ENCODE measurements at places on chromosomes 3 and 15.

DNA sequence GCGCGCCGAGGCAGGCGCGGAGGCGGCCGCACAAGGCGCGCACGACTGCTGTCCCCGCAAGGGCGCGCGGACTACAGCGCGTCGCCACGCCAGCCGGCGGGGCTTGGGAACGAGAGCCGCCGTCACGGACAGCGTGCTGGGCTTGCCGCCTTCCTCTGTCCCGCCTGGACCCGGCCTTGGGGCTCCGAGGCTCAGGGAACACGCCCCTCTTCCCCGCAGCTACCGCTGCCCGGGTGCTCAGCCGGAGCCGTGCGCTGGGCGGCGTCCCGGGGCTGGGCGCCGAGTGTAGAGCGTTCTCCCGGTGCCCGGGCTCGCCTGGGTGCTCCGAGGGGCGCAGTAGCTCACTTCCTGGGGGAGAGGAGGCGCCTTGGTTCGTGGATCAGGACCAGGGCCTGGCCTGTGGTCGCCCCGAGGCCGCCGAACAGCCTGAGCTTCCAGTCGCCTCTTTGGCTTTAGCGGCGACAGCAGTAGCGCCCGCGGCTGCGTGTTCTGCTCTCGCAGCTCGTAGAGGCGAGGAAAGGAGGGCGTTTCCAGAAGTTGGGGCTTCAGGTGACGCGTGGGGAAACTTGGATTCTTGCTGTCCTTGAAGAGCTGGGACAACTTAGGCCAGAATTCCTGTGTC, 226.7 kb upstream of the C2CD4B start:
- peak; percentile 40 for DNase-seq

DNA sequence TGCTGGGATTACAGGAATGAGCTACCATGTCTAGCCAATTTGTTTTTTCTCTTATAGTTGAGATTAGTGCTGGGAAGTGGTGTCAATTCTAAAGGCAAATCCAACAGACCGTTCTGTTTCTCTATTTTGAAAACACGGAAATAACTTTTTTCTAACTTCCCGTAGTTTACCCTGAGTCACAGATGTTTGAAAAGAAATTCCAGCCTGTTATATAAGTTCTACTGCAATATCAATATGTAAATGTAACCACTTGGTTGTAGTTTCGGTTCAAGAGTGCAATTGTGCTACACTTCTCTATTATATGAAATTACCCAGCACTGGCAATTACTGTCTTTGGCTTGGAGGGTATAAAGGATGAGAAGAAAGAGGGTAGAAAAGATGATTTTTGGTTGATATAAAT, 22.3 kb upstream of the GNB4 start:
- DNase-seq, result no peak

DNA sequence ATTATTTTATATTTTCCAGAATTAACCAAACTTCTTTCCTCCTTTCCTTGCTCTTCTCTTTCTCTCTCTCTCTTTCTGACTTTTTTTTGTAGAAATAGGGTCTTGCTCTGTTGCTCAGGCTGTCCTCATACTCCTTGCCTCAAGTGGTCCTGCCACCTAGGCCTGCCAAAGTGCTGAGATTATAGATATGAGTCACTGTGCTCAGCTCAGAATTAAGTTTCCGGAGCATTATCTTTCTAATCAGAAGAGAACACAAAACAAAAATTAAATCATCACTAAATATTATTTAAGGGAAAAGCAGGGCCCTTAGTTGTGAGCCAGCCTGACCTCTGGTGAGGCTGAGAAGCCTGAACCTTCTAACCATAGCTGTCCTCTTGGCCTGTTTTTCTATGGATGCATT, 168.2 kb downstream of the SOX2 start:
- DNase-seq, result no peak

- no peak for DNase-seq
Observed at GRCh38 chr3:114566162-114566755, 272.4 kb downstream of the TIGIT start.

DNA sequence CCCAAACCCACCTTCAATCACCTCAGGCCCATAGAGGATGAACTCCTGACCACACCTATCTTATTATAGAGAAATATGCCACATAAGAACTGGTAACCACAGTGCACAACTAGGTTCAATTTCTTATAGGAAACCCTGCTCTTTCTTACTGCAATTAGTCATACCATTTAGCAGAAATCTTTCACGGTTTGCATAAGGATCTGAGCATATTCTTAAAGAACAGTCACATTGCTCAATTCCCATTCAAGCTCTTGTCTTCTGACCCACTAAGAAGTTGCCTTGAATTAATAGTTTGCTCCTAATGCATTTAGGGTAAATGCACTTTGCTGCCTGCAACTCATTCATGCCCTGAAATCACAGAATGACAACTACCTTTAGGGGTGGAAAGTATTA, 9.2 kb downstream of the ERC2 start:
- DNase-seq, result no peak

GRCh38 chr3:100635273-100635701, 25.9 kb downstream of the ADGRG7 start:
- no peak for DNase-seq

DNA sequence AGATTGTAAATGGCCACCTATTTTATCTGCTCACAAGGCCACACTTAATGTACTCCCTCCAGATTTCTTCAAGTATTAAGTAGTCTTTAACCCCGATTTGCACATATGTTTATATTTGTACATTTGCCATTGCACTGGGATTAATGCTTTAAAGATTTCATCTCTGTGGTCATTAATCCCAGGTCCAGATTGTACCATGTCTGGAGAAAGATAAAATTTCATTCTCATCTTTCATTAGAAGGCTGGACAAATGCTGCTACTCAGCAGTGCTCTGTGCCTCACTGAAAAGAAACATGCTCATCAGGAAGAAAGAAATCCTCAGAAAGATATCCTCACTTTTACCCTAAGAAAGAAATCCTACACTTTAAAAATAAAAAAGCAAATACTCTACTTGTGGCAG, 62.5 kb upstream of the LRRC3B start:
- DNase-seq, result no peak

DNA sequence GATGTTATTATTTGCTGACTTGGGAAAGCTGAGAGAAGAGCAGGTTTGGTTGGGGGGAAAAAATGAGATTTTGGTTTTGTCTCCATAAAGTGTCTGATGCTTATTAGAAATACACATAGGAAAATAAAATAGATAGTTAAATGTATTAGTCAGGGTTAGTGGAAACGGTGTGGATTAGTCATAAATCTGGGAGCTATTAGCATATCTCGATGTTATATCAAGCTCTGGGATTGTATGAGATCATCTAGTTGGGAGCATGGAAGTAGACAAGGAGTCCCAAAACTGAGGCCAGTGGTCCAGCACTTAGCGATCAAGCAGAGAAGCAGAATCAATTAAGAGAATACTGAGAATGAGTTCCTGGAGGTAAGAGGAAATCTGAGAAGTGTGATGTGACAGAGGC, 845.5 kb downstream of the ROBO2 start:
- no peak for DNase-seq

DNA sequence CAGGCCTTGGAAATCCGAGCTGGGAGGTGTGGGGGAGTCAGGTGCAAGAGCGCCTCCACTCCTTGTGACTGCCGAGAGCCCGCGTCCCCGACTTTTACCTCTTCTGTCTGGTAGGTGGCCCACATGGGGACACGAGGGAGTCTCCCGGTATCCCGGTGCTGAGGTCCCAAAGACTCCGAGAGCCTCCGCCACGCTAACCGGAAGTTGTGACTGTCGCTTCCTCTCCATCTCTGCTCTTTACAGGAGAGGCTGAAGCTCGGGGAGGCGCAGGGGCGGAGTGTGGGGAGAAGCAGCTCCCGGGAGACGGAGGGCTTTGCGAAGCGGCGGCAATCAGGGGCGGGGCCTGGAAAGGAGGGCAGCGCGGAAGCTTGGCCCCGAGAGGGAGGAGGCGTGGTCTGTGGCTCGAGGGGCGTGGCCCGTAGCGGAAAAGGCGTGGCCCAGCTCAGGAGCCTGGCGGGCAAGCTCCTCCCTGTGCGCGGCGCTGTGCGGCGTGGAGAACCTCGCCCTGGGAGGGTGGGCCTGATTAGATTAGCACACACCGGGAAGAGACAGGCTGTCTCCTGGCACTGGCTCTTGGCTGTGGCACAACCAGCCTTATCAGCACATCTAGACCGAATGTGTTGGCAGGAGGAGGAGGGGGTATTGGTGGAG, 143.9 kb downstream of the GABRB3 start:
- DNase-seq, result no peak

DNA sequence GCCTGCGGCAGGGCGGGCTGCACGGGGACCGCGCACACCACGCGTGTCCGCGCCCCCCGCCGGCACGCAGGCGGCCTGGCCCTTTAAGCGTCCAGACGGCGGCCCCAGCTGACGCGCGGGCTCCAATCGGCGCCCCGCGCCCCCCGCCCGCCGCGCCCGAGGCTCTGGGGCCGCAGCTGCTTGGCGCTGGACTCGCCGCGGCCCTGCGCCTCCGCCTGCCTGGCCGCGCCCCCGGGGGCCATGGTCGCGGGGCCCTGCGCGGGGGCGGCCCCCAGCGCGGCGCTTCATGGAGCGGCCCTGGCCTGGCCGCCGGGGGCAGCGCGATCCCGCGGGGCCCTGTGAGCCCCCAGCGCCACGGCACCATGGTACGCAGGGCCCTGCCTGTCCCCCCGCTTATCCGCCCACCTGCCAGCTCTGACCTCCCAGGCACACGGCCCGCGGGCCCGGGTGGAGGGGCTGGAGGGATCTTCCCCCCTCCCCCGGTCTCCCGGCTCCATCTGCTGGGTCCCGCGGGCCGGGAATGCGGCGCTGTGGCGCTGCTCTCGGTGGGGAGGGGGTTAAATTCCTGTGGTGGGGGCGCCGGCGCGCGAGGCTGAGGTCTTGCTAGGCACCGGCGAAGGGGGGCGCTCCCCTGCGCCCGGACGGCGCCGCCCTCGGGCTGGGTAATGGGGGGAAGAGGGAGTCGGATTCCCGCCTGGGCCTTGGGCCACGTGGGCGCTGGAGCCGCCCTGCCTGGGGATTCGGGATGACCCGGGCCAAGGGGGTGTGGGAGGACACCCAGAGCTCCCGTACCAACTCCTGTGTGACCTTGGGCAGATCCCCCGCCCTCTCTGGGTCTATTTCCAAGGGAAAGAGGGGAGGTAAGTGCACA, 1.1 kb downstream of the ZBTB47 start:
- no peak for DNase-seq

- no peak for DNase-seq
Observed at GRCh38 chr3:29614954-29615353, 334.1 kb downstream of the RBMS3 start.

DNA sequence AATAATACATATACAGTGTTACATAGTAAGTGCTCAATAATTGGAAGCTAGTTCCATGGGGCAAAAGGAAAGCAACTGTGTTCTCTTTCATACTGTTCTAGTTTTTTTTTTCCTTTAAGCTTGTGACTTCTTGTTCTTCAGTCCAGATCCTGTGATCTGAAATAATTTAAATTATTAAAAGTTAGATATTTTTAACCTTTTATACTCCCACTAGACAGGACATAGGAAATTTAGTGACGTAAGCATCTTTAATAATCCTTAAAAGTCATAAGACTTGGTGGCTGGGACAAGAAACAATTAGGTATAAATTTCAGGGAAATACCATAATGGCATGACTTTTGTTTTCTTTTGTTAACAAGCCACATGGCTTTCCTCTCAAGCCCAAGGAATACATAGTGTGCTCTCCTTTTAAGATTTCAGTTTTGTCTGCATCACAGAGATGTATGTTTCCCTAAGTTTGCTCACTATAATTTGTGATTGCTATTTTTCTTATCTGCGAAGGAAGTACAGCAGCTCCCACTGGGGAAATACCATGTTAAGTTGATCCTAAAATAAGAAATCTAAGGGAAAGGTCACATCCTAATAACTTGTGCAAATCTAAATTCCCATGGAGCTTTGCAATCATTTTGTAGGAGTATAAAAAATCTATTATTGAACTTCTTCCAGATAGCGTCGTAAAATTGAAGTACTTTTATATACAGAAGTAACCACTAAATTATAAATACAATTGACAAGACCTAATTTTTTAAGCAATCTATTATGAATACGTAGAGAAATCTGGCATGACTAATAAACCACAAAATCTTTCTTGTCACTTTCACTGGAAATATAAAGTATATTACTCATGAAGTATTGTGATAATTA, 30.1 kb downstream of the PPARG start:
- no peak for DNase-seq

DNA sequence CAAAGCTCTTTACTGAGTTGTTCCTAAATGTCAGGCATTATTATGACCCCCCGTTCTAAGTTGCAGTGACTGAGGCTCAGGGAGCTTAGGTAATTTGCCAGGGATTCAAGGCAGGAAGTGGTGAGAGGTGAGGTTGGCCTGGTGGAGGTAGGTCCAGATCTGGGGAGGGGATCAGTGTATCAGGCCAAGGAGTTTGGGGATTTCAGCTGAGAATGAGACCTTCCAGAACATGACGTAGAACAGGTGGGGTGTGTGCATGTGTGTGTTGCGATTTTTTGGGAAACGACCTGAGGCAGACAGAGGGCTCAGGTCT, 41.1 kb upstream of the MRPS22 start:
- DNase-seq, result no peak

GRCh38 chr3:48851407-48851806, 3.7 kb upstream of the PRKAR2A start:
- no peak for DNase-seq

- DNase-seq, result no peak
Observed at GRCh38 chr3:160765211-160765610, 9.2 kb downstream of the PPM1L start.

GRCh38 chr3:67349551-67350174, 304.7 kb downstream of the SUCLG2 start:
- no peak for DNase-seq

DNA sequence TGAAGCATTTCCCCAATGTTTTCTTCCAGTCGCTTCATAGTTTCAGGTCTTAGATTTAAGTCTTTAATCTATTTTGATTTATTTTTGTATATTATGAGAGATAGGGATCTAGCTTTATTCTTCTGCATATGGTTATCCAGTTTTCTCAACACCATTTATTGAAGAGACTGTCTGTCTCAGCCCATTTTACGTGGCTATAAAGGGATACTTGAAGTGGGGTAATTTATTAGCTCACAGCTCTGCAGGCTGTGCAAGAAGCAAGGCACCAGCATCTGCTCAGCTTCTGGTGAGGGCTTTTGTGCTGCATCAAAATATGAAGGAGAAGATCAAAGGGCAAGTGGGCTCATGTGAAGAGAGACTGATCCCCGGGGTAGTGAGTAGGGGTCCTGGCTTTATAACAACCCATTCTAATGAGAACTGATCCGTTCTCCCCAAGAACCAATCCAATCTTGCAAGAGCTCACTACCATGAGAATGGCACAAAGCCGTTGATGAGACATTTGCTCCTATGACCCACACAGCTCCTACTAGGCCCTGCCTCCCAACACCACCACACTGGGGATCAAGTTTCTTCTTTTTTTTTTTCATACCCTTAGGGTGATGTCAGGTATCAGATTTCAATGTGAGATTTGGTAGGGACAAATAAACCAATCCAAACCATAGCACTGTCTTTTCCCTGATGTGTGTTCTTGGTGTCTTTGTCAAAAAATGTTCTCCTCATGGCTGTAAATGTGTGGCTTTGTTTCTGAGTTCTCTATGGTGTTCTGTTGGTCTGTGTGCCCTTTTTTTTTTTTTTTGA, 63.2 kb downstream of the IQGAP1 start:
- no peak for DNase-seq

- DNase-seq, result peak; percentile 29
Observed at GRCh38 chr3:98733053-98733811, 29.9 kb upstream of the ST3GAL6 start.

- no peak for DNase-seq
Observed at GRCh38 chr15:58521293-58521991, 89.7 kb downstream of the LIPC start.

GRCh38 chr3:30233913-30234646, 372.3 kb upstream of the TGFBR2 start:
- DNase-seq, result no peak

GRCh38 chr3:188562144-188562543, 408.2 kb downstream of the LPP start:
- no peak for DNase-seq

- DNase-seq, result no peak
Observed at GRCh38 chr15:71278989-71279756, 163.9 kb downstream of the THSD4 start.

All from activated CD4-positive, CD25-positive, alpha-beta regulatory T cell treated with anti-CD3 and anti-CD28 coated beads, Interleukin-2, amount 50 U/mL, for 72 hours (primary cell).